Adipocyte (in vitro differentiated cells): ENCODE measurements at places on chromosomes 11 and 22.

GRCh38 chr11:13664351-13664750 is 4.1 kb upstream of the FAR1 start:
- DNase-seq: no peak

DNA sequence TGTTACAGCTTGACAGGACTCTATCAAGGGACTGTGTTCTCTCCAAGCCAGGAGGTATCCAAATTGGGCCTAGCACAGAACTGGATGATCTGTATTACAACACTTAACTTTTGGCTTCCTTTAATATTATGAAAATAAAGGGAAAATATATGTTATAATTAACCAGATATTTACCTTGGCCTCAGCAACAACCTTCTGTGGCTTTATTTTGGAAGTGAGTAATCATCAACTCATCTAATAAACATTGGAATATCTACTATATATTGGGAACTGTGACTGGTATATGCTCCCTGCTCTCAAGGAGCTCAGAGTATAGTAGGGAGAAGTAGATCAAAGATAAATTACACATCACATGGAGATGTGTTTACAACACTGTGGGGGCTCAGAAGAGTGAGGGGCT is 352.2 kb downstream of the METTL15 start:
- DNase-seq: no peak

GRCh38 chr11:125223901-125224361 is 59.4 kb downstream of the PKNOX2 start:
- DNase-seq: no peak

DNA sequence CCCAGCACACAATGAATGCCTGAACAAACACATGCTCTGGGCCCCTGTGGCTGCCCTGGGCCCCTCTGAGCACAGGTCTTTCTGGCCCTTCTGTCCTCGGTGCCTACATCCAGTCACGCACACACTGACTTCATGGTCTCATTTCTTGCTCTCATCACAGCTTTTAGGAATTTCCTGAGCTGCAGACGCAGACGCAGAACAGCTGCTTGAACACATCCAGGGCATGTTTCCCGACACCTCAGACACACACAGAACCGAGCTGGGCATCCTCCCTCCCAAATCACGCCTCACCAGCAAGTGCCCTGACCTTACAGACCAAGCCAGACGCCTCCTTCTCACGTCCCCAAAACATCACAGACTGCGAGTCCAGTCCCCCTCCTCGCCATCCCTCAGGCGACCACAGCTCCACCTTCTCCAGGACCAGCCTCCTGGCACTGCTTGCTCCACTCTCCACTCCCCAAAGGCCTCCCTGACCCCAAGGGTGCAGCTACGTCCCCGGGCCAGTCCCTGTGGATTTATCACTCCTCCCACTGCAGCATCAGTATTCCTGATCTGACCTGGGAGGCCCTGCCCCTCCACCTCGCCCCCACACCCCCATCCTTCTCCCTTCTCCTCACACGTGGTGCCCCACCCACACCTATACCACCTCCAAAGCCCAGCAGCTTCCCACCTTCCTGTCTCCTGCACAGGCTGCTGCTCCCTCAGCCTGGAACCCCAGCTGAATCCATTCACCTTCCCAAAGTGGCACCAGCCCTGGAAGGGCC is 12.9 kb downstream of the SIRT3 start:
- no peak for DNase-seq

GRCh38 chr11:23288003-23288783 is 427.9 kb upstream of the CCDC179 start:
- peak; percentile 84 for DNase-seq

GRCh38 chr11:17839450-17839849 is 104.9 kb downstream of the KCNC1 start:
- peak; percentile 16 for DNase-seq

DNA sequence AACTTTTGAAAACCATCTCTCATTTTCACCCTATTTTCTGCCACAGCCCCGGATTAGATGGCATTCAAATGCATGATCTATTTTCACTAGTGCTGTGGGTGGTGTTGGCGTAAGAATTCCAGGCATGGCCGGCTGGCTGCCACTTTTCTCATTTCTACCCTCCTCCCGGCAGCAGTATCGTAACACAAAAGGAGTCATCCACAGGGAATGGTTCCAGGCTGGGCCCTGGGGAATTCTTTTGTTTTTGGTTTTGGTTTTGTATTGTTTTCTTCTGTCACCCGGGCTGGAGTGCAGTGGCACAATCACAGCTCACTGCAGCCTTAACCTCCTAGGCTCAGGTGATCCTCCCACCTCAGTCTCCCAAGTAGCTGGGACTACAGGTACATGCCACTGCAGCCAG is 13.8 kb downstream of the JAML start:
- peak; percentile 25 for DNase-seq

DNA sequence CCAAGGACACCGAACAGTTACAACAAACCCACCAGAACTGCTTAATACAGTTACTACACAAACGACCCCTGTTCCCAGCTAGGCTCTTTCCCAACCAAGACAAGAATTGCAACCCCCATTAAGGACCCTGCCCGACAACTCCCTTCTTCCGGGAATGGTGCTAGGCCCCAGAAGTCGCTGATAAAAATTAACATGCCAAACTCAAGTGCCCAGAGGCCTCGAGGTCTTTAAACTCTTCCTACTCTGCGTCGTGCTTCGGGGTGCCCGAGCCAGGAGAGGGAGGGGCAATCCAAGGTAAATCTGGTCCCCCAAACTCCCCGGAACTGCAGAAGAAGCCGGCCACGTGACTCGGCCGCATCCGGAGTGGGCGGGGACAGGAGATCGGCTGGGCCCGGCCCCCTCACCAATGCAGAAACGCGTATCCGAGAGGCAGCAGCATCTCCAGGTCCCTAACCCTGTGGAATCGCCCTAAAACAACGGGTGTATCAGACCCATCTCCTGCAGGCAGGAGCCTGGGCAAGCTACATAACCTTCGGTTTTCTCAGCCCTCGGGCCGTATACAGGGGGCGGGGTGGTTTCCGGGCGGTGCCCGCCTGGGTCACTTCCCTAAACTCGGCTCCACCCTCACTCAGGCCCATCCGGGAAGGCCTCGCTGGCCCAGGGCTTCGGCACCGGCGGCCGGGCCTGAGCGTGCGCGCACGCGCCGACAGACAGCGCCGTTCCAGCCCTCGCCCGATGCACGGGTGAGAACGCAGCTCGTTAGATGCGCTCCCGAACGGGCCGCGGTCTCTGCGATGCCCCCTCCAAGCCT is 1.1 kb downstream of the CFL1 start:
- peak; percentile 90 for DNase-seq

GRCh38 chr22:43439368-43440103 is 27.7 kb downstream of the MPPED1 start:
- no peak for DNase-seq

GRCh38 chr22:29259253-29259899 is 8.4 kb downstream of the RHBDD3 start:
- no peak for DNase-seq
